Epithelial cell of prostate (primary cell): ENCODE measurements at places on chromosomes 3 and 15.

GRCh38 chr3:151468284-151468917 is 7.5 kb upstream of the IGSF10 start:
- DNase-seq, result no peak

DNA sequence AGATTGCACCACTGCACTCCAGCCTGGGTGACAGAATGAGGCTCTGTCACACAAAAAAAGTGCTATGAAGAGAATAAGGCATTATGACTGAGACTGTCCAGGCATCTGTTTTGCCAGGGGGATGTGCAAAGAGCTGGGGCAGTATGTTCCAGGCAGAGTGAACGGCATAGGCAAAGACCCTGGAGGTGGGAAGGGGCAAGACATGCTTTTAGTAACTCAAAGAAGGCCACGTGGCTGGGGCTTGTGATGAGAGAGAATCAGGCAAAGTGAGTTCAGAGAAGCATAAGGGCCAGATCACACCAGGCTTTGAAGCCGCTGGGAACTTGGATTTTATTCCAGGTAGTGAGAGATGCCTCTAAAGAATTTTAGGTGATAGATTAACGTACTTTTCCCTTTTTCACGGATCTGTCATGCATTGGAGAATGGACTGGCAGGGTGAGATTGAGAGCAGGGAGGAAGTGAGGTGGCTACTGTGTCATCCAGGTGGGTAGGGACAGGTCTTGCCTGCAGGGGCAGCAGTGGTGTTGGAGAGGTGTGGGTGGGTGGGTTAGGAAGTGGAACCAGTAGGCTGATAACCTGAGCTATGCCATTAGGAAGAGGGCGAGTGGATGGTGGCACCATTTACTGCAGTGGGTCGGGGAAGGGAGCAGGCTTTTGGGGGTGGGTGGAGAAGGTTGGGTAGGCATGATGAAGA is 31.7 kb downstream of the ATP2B2 start:
- no peak for DNase-seq

DNA sequence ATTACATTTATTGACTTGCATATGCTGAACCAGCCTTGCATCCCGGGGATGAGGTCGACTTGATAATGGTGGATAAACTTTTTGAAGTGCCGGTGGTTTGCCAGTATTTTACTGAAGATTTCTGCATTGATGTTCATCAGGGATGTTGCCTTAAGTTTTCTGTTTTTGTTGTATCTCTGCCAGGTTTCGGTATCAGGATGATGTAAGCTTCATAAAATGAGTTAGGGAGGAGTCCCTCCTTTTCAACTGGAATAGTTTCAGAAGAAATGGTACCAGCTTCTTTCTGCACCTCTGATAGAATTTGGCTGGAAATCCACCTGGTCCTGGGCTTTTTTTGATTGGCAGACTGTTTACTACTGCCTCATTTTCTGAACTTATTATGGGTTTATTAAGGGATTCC is 250.8 kb downstream of the TBC1D5 start:
- no peak for DNase-seq

- DNase-seq, result no peak
These were observed 79.7 kb upstream of the SNRK start for GRCh38 chr3:43206632-43207031.

- DNase-seq, result no peak
These were observed 10.4 kb downstream of the CLN6 start for GRCh38 chr15:68218847-68219798.

- DNase-seq, result no peak
These were observed 111.6 kb downstream of the MYO9A start for GRCh38 chr15:72006382-72006781.

GRCh38 chr3:101026881-101027280 is 33.7 kb upstream of the ABI3BP start:
- no peak for DNase-seq

GRCh38 chr15:27086149-27086548 is 115.2 kb downstream of the GABRG3 start:
- no peak for DNase-seq
